ENCODE measurements at places on chromosomes 7 and 10.

- no peak for DNase-seq
These were observed 590.2 kb downstream of the SH2D4B start for GRCh38 chr10:81127931-81128330.

- DNase-seq, result peak; percentile 29
These were observed 683 bp upstream of the ENTPD7 start for GRCh38 chr10:99658622-99659030.

DNA sequence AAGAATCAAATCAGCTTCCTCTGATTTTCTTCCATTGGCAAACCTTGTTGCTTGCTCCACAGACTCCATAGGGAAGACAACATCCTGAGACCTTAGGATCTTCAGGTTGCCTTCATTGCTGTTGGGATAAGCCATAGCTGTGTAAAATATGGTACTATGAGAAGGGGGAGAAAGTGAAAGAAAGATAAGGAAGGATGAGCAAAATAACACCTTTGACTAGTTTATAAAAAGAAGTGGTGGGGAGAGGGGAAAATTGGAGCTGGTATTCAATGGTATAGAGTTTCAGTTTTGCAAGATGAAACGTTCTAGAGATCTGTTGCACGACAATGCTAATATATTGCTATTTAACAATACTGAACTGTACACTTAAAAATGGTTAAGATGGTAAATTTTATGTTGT is 180.4 kb upstream of the PHYHIPL start:
- no peak for DNase-seq

- DNase-seq, result no peak
These were observed 2.1 kb upstream of the FLNC start for GRCh38 chr7:128827971-128828711.

DNA sequence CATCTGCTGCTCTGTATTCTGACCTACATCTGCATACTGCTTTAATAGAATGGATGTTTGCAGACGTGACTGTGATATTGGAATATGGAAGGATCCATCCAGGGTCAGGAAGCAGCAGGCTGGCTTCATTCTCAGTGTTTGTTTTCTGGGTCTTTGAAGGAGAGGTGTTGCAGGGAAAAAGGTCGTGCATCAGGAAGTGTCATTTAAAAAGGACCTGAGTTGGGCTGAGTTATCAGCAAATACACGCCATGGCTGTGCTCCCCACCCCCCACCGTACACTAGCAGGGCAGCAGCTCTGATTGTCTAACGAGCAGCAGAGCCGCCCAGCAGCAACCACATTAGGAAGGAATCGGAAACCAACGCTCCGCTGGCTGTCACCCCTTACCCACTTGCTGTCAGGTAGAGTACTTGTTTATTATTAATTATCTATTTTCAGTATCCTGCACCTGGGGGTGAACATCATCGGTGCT is 63.1 kb upstream of the STEAP1B start:
- no peak for DNase-seq

DNA sequence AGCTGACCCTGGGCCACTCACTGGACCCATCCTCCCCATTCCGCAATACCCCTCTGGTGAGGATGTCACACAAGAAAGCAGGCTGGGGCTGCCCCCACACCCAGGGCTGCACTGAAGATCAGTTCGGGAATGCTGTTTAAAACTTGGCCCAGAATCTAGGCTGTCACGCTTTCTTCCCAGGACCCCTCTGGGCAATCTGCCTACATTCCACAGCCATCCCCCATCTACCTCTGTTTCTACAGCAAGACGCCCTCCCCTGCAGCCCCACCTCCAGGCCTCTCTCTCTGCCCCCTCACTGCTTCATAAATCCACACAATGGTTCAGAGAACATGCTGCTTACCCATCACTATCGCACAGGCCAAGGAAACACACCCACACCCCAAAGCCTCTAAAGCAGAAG is 36.1 kb downstream of the XPNPEP1 start:
- DNase-seq, result no peak

- no peak for DNase-seq
These were observed 104.1 kb downstream of the THSD7A start for GRCh38 chr7:11727864-11728263.

DNA sequence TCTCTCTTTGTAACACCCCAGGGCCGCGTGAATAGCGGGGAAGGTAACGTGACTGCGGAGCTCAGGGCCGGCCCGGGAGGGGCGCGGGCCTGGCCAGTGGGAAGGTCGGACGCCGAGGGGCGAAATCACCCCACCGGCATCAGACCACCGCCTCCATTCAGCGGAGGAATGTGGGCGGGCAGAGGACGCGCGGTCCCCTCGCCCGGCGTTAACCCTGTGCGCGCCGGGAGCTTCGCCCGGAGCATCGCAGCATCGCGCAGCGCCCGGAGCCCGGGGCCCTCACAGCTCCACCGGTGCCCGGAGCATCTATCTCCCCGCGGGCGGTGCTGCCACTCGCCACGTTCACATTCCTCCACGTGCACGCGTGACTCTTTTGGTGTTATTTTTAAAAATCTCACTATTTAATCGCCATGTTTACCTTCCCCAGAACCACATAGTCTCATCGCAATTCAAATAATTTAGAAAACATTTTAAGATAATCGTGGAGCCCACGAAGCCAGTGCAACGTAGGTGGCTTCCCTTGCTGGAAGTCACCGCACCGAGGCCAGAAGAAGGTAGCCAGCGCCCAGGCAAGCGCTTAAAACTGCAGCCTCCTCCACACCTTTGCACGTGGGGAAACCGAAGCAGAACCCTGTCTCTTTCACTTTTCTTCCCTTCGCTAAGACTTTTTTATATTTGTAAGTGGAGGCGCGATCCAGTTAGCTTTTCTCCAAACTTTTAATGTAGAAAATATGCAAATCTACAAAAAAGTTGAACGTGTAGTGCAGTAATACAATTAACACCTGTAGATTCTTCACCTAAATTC is 21.8 kb downstream of the FGFBP3 start:
- no peak for DNase-seq

DNA sequence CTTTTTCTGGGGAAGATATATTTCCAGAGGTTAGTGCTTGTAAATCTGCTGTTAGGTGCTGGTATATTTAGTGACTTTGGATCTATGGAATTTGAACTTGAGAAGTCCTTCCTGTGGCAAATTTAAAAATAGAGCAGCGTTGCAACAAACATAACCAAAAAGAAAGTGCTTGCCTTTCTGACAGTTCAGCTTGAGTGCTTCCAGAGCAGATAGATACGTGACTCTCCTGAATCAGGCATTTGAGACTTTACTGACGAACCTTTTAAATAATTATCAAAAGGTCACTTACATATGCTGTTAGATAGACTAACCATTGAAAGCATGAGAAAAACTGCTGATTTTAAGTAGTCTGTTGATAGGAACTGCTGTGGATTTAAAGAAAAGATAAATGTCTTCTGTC is 387.5 kb upstream of the LRRTM3 start:
- DNase-seq, result no peak

DNA sequence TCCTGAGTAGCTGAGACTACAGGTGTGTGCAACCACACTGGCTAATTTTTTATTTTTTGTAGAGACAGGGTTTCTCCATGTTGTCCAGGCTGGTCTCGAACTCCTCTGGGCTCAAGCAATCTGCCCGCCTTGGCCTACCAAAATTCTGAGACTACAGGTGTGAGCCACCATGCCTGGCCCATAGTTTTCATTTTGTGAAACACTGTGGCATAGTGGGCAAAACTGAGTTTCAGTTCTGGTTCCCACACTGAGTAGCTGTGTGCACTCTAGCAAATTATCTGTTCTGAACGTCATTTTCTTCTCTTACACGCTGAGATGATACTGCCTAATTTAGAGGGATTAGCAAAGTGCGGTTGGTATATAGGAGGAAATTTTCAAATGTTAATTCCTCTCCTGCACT is 13.5 kb downstream of the ATP5MK start:
- no peak for DNase-seq

DNA sequence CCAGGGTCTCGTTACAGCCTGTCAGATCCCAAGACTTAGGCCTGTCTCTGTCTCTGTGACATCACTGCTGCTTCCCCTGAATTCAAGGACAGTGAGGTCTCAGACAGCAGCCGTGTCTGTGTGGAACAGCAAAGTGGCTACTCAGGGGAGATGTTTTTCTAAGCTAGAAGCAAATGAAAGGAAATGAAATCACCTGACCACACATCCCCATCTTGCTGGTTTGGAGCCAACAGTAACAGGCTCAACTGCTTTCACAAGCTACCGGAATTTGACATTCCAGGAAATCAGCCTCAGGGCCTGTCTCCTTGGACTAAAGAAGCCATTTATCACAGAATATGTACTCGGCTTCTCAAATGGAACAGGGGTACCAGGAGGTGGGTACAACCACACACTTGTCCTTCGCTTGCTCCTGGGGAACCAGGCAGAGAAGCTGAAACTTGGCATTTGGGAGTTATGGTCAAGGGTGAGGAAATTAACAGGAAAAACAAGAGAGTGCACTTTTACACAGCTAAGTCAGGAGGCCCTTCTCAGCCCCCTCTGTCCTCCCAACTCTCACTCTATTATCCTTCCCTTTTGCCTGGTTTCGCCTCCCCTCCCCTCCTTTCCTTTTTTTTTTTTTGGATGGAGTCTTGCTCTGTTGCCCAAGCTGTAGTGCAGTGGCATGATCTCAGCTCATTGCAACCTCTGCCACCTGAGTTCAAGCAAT is 73.2 kb downstream of the SPDYE5 start:
- no peak for DNase-seq

Data from CD4-positive, alpha-beta T cell treated with Interleukin-2 at 100 ng/mL for 4 hours (primary cell).